Stimulated activated CD8-positive, alpha-beta memory T cell treated with anti-CD3 and anti-CD28 coated beads, Interleukin-7, amount 100 ng/mL, for 1 hour (primary cell): ENCODE measurements at places on chromosomes 16 and 17.

DNA sequence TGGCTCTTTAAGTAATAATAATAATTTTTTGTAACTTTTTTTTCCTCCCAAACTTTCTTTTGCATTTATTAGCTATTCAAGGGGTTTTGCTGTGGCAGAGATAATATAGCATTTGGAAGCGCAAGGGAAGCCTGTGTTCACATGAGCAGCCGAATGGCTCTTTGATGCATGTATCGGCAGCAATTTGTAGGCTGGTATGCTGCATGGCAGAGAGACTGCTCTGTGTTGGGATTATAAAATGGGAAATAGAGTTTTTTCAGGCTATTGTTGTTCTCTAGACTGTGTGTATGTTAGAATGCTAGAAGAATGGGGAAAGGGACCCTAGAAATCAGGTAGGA, 94.6 kb upstream of the SALL1 start:
- DNase-seq, result no peak

GRCh38 chr16:75928295-75928694, 202.0 kb upstream of the CPHXL start:
- no peak for DNase-seq

- DNase-seq, result no peak
Observed at GRCh38 chr16:4675864-4676786, 17.2 kb upstream of the NUDT16L1 start.

- no peak for DNase-seq
Observed at GRCh38 chr17:17455173-17455572, 21.6 kb upstream of the MED9 start.

- DNase-seq, result peak; percentile 2
Observed at GRCh38 chr16:83215406-83216001, 588.7 kb downstream of the CDH13 start.

DNA sequence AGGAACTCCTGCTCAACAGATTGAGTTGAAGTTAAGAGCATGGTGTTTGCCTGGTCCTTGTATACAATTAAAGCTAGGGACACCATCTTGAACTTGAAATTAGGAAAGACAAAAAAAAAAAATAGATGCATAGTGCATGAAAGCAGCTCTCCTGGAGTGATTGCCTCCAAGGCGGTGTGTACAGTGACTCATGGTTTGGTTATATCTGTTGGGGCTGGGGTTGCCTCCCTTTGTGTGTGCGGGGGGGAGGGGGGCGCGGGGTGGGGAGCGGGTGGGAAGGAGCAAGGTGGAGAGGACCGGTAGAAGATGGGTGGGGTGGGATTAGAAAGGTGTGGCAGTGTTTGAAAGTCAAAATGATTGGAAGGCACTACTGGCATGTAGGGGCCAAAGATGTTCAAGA, 3.4 kb downstream of the TMED6 start:
- DNase-seq, result no peak

- no peak for DNase-seq
Observed at GRCh38 chr16:86580791-86581170, 2.4 kb downstream of the FOXL1 start.

DNA sequence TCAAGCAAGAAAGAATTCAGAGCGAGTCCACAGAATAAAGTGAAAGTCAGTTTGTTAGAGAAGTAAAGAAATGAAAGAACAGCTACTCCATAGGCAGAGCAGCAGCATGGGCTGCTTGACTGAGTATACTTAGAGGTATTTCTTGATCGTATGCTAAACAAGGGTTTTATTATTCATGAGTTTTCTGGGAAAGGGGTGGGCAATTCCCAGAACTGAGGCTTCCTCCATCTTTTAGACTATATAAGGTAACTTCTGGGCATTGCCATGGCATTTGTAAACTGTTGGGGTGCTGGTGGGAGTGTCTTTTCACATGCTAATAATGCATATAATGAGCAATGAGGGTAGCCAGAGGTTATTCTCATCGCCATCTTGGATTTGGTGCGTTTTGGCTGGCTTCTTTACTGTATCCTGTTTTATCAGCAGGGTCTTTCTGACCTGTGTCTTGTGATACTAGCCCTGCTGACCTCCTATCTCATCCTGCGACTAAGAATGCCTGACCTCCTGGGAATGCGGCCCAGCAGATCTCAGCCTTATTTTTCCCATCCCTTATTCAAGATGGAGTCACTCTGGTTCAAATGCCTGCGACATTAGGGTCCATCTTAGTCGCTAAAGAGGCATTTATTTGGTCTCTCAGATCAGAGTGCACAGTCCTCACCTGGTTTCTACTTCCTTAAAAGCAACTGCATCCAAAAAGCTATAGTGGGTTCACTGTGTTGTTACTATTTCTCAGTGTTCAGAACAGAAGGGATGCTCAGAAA, 100.6 kb upstream of the CACNG5 start:
- DNase-seq, result no peak

DNA sequence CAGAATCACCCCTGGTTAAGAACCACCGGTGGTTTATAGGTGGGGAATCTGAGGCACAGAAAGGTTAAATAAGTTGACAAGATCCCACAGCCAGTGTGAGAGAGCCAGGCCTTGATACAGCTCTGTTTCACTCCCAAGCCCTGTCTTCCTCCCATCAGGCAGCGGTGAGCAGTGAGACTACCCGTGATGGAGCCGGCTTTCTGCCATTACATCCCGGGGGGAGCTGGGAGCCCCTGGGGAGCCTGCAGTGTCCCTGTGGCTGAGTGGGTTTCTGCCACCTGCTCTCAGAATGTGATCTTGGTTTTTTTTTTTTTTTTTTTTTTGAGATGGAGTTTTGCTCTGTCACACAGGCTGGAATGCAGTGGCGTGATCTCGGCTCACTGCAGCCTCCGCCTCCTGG, 66.4 kb downstream of the ABCC1 start:
- DNase-seq, result no peak

DNA sequence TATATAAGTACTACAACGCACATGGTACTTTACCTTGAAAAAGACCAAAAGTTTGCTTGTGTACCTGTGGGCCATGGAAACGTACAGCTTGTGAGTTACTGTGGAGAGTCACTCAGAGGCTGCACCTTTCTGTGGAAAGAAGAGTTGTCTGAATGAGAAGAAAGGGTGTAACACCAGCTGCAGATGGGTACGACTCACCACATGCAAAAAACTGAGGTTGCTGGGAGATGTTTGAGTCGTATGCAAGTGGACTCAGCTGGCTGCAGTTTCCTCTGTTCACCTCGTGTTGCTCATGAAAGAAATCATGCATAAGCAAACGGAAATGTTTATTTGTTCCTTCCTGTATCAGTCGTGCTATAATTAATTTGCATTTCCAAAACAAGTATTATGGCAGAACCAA, 22.4 kb upstream of the DYNLRB2 start:
- DNase-seq, result no peak

DNA sequence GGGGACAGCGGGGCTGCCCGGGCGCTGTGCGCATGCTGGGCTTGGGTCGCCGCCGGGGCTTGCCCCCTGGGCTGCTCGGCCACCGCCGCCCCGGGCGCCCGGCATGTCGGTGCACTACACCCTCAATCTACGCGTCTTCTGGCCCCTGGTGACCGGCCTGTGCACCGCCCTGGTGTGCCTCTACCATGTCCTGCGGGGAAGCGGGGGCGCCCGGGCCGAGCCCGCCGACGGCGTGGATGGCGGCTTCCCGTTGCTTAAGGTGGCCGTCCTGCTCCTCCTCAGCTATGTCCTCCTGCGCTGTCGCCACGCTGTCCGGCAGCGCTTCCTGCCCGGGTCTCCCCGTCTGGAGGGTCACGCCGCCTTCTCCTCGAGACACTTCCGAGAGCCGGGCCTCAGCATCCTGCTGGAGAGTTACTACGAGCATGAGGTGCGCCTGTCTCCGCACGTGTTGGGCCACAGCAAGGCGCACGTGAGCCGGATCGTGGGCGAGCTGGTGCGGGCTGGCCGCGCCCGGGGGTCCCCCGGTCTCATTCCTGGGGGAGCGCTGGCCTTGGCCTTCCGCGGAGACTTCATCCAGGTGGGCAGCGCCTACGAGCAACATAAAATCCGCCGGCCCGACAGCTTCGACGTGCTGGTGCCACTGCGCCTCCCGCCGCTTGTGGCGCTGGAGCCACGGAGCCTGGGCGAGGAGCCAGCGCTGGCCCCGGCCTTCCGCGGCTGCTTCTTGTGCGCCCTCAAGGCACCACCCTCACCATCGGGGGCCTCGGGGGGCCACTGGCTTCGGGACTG, 789 bp downstream of the ITPRIPL2 start:
- DNase-seq, result no peak

DNA sequence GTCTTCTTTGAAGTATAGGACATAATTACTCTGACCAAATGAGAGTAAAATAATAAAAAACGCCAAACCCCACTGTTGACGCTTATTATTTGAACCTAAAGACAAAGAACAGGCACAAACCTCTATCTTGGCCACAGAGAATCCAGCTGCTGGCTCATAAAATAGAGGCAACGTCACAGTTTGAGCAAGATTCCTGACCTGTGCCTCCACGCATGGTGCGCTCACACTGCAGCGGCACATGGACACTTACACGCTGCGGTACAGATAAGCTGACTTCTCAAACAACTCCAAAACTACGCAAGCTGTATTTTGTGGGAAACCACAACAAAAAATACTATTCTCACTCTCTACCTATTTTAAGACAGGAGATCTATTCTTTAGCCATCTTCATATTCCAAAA, 38.8 kb upstream of the TRAP1 start:
- DNase-seq, result no peak

DNA sequence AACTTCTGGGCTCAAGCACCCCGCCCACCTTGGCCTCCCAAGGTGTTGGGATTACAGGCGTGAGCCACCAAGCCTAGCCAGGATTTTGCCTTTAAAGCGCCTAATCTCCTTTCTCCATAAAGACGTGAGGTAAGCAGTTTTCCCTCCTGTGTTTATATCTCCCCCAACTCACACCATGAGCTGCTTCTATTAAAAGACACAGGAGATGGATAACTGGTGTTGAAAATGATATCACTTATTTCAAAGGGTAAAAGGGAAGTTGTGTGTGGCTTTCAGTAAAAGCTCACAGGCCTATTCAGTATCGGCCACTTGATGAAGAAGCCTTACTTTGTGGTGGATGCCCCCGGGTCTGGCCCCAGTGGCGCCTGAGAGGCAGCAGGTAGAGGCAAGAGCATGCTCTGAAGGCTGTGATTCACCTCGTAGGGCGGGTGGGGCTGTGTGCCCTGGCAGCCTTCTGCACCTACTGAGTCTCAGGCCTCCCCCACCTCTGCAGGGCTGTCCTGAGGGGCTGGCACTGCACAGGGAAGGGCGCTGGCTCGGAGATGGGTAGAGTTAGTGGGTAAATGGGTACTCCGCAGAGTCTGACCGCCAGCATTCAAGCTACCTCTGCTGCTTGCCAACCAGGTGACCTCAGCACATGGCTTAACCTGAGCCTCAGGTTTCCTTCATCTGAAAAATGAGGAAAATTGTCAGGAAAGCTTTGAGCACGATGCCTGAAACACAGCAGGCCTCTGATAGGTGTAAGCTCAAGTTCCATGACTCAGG, 146.8 kb downstream of the CLEC16A start:
- DNase-seq, result no peak

DNA sequence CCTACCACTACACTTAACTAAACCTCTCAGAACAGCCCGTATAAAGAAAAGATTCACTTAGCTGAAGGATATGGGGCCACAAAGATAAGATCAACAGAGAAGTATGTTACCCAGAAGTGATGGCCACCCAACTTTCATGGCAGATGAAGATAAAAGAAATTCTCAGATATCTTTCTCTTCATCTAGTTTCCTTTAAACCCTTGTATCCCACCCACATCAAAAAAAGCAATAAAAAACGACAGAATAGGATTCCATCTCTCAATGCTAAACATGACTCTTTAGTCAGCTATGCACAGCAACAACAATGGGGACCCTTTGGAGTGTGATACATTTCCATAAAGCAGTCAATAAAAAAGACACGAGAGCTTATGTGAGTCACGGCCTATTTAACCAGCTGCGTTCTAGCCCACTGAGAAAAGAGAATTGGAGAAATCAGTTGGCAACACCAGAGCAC, 86.6 kb downstream of the SNX11 start:
- no peak for DNase-seq

DNA sequence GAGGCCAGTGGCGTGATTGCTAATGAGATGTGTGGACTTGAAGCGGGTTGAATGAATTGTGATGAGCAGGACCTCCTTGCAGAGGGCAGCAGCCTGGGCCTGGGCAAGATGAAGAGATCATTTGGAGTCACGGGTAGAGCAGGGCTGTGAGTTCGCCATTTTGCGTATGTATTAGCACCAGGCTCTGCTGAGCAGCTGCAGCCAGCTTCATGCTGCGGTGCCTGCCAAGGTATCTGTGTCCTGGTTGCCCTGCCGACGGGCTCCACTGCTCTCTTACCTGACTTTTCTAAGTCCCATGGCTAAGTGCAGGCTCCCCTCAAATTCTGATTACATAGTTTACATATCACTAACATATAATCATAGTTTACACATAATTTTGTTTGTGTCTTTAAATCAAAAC, 295.7 kb downstream of the SNX29 start:
- no peak for DNase-seq

DNA sequence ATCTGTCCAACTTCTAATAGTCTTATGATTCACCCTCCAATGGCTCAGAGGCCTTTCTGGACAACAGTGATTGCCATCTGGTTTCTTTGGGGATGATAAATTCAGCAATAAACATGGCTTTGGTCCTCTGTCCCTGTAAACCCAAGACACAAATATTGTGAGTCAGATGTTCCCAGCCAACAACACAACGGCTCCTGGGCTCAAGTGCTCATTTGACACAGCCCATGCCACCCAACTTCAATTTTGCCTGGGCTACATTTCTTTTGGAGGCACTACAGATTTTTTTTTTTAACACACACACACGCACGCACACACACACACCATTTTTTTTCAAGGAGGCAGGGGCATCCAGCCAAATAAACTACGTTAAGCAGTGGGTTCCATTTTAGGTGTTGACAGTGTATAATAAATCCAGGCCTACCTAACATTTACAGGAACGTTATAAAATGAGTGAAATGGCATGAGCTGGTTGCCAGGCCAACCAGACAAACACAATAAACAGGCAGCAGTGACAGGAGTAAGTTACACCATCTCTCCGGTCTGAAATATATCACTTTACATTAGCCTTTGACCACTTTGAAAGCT, 939.9 kb upstream of the SOX9 start:
- DNase-seq, result no peak

DNA sequence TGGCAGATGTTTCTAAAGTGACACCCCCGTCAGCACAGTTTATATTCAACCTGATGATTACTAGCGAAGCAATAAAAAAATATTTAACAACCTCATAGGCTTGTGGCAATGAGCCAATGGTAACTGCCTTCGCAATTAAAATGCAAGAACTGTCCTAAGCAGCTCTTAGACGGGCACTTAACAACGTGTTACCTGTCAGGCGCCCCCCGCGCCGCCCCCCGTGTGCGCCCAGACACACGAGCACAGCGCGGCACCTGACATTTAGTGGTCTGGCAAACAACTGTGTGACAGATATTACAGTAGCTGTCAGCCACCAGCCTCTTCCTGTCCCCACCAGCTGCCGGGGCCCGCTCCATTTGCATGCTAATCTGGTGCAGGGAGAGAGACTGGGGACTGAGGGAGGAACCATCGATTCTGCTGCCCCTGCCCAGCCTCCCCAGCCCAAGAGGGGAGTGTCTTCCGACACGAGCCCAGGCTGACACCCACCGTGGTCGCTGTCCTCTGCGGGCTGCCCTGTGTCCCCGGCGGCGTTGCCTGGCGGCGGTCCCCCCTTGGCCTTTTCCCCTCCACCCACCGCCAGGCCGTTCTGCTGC, 12.7 kb downstream of the NDUFAF8 start:
- no peak for DNase-seq
